Posterior vena cava (tissue), 2 donors: ENCODE measurements at places on chromosomes 4 and X.
A peak's percentile ranks its signal among the peaks of the same experiment; 100 is the strongest.

DNA sequence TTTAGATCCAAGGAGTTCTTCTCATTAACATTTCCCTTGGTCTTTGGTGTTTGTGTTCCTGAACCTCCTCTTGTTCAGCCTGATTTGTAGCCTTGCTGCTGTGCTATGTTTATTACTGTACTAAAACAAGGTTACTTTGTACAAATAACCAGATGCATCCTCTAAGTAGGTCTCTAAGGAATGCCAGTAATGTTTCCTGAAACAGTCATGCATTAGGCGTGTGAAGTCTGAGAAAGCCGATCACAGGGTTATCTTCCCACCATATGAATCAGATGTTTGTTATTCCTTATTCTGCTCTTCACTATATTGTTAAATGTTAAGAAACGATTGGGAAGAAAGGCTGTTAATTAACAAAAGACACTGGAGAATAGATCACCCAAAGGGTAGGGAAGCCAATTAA lies 66.9 kb downstream of the GALNTL6 start:
- DNase-seq, result no peak

- no peak for DNase-seq
These were observed 243.0 kb downstream of the PALLD start for GRCh38 chr4:168739886-168740285.

DNA sequence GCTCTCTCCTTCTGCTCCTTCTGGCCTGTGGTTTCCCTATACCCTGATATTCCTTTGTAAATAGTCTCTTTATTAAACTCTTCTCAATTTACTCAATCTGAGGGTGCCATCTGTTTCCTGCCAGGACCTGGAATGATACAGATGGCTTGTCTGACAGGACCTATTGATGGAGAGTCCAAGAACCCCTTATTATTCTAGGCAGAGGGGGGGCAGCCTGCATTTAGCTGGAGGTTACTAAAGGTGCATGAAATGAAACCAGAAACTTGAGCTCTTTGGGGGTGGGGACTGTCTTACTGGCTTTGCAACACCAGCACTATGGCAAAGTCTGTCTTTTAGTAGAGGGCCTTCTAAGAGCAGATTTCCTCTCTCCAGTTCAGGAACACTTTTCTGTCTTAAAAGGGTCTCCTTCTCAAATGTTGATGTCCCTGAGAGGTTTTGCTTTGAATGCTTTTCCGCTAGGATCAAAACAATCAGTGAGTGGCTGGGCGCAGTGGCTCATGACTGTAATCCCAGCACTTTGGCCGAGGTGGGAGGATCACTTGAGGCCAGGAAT lies 162.5 kb upstream of the MED14 start:
- no peak for DNase-seq

GRCh38 chr4:183362036-183362435 lies 39.8 kb upstream of the CLDN24 start:
- DNase-seq, result no peak

- no peak for DNase-seq
These were observed 378.5 kb upstream of the MAD2L1 start for GRCh38 chr4:120445186-120445585.

DNA sequence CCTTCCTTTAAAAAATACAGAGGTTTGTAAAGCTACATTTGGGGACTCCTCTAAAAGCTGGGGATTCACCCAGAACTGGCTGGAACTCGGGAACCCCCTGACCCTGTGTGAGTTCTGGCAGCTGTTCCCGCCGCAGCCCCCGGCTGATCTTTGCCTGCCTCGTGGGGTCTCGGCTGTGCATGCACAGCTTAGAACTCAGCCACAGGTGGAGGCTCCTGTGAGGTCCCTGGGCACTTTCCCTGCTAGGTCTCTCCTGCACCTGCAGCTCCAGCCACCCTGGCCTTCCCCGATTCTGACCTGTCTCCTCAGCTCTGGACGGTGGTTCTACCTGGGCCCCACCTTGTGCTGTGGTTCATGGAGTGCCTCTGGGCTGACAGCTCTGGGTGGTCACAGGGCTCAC lies 48.6 kb upstream of the HGFAC start:
- DNase-seq, result no peak

DNA sequence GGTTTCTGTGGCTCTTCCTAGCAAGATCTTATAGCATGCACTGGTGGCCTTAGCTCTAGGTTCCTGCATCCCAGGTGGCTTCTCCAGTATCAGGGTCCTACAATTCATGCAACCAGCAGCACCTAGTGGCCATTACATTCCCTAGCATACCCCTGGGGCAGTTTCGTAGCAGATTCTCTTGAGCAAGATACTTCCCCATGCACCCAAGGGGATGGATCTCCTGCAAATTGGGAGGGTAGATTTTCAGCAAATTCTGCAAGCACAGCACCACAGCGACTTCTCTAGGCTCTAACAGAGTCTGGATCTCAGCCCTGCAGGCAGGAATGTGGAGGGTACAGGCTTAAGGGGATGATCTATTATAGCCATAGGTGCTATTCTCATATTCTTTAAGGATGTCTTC lies 13.1 kb upstream of the SLC9B1 start:
- DNase-seq, result no peak

DNA sequence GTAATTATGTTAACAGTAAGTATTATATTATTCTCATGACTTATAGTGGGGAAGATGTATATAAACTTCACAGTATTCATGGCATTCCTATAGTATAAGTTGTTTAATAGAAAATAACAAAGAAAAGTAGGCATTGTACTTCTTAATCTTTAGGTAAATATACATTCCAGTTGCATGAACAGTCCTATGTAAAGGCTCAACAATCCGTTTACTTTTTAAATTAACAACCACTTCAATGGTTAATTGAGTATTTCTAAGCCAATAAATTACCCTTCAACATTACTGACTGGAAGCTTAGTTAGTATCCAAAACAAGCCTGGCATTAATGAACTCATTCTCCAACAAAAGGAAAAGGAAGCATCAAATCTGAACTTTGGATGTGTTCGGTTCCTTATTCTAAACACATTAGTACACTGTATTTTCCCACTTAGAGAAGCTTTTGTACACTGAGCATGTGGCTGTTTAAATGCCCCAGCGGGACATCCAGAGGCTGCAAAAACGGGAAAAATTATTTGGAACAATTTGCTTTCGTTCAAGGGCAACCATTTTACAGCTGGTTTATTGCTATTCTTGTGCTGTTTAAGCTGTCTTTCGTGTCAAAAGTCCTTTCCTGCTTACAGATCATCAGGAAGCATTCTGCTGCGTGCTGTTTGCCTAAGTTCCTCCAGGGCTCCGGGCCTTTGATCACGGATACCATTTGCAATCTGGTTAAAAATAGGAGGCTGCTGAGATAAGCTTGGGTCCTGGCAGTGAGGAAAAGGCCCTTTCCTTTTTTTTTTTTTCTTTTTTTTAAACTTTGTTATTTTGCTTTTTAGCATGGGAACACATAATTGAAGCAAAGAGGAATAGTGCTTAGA lies 460.3 kb downstream of the SPRY1 start:
- no peak for DNase-seq

DNA sequence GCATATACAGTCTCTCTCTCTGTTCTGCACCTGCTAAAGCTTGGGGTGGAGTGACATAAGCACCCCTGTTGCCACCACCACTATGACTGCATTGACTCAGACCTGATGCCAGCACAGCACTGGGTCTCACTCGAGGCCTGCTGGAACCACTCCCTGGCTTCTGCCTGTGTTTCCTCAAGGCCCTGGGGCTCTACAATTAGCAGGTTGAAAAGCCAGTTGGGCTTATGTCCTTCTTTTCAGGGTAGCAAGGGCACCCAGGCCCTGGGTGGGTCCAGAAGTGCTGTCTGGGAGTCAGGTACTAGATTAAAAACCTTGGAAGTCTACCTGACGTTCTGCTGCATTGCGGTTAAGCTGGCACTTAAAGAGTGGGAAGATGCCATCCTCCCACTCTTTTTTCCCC lies 50.5 kb upstream of the MAGEC3 start:
- no peak for DNase-seq

GRCh38 chr4:168162604-168163003 lies 70.3 kb downstream of the ANXA10 start:
- DNase-seq, result no peak

- no peak for DNase-seq
These were observed 235.4 kb upstream of the FGF13 start for GRCh38 chrX:138946926-138947325.

GRCh38 chrX:12452268-12452667 lies 314.0 kb downstream of the FRMPD4 start:
- DNase-seq, result no peak

DNA sequence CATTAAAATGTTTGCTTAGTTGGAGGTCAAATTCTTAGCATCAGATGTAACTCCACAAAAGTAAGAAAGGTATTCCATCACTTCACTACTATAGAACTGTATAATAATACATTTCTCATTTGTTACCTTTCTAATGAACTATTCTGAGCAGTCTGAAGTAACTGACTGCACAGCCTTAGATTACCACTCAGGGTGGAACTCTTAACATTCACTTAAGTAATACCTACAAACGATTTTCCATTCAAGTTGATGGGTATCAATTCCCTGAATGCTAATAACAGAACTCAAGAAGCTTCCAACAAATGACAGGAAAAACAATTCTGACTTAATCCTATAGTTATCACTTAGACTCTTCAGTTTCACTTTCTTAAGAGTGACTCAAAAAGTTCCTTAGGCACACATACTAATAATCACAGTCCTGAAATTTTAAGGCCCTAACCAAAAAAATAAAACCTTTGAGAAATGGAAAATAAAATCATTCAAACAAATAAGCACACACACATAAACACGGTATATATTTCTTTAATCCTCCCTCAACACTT lies 20.9 kb downstream of the HNRNPD start:
- no peak for DNase-seq

- no peak for DNase-seq
These were observed 8.9 kb downstream of the ADD1 start for GRCh38 chr4:2852481-2852921.

GRCh38 chrX:100368167-100368566 lies 41.9 kb downstream of the PCDH19 start:
- no peak for DNase-seq

DNA sequence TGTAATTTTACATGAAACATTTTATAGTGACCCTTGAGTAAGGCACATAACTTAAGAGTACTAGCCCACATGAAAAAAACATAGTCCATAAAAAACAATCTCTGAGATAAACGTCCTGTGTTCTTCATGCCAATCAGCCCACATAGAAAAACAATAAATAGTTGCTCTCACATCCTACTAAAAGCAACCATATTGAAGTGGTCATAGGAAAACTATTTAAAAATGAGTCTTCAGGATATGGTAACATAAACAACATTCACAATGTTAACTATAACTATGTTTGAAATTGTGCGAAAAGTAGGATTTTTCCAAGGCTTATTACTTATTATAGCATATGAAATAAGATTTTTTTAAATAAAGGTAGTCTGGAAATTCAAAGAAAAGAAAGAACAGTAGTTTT lies 77.1 kb upstream of the EPHA5 start:
- DNase-seq, result no peak

- DNase-seq, result peak; percentile 72
These were observed 126.4 kb downstream of the HMX1 start for GRCh38 chr4:8745005-8745790.

GRCh38 chr4:109131559-109131958 lies 170.9 kb downstream of the COL25A1 start:
- DNase-seq, result no peak

GRCh38 chr4:113769744-113770143 lies 8.2 kb upstream of the CAMK2D start:
- no peak for DNase-seq

DNA sequence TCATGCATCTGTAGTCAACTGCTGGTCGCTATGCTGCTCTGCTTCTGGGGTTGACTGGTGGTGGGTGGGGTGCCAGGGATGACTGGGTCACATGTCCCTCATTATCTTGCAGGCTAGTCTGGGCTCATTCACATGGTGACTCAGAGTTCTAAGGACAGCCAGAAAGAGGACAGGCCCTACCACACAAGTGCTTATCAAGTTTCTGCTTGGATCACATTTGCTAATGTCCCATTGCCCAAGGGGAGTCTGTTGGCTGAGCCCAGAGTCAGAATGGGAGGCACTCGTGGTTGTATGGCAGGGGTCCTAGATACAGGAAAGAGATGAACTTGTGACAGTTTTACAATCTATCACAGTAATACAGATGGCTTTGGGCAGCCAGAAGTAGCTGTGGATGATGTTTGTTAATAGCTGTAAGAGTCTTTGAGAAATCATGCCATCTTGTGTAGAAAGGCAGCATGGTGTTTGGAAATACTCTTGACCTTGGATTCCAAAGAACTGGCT lies 221.3 kb downstream of the GPAT3 start:
- DNase-seq, result no peak

GRCh38 chr4:188428935-188429334 lies 289.7 kb downstream of the TRIML1 start:
- no peak for DNase-seq

- no peak for DNase-seq
These were observed 22.2 kb upstream of the LPAR4 start for GRCh38 chrX:78725287-78725686.

DNA sequence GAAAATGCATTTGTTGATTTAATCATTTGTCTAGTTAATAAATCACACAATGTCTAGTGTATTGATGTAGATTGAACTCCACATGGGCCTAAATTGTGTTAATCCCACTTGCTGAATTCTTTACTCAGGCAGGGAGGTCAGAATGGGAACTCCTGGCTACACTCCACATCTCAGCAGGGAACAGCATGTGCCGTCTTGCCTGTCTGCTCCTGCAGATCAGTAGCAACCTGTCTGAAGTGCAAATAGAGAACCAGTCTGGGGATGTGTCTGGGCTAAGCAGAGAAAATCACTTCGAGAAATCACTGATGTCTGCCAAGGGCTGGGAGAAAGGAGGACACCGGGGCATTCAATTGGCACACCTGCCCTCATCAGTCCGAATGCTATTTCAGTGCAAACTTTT lies 16.5 kb upstream of the MXRA5 start:
- no peak for DNase-seq

GRCh38 chr4:39066371-39066770 lies 4.3 kb downstream of the KLHL5 start:
- no peak for DNase-seq

GRCh38 chr4:69642961-69643360 lies 3.5 kb upstream of the UGT2A2 start:
- DNase-seq, result no peak

- DNase-seq, result no peak
These were observed at the start of gene SERTM2 for GRCh38 chrX:111511477-111511876. Gene SERTM2, plus strand, starts transcription at chrX:111511645. Its CDS starts 7,213 bp downstream, at chrX:111518858.

- no peak for DNase-seq
These were observed 135.8 kb downstream of the GASK1B start for GRCh38 chr4:158036998-158037397.

DNA sequence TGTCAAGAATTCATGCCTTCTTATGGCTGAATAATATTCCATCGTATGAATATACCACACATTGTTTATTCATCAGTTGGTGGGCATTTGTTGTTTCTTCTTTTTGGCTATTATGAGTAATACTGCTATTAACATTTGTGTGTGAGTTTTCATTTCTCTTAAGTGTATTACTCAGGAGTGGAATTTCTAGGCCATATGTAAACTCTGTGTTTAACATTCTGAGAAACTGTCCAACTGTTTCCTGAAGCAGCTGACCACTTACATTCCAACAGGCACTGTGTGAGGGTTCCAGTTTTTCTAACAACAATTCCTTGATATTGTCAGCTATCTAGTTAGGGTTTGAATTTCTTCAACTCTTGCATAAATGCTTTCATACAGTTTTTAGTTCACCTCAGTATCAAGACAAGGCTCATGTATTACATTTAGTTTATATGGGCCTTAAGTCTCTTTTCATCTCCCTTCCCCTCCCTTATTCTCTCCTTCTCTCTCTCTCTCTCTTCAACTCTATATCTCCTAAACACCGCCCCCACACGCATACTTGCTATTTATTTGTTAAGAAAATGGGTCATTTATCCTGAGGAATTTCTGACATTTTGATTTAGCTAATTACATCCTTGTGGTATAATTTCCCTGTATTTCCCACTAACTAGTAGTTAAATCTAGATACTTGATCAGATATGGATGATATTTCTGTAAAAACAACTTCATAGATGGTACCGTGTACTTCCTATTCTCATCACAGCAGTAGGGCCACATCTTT lies 77.4 kb downstream of the WDR19 start:
- DNase-seq, result no peak
